Activated T-cell treated with anti-CD3 and anti-CD28 coated beads for 48 hours (primary cell): ENCODE measurements at places on chromosomes 5 and 9.

DNA sequence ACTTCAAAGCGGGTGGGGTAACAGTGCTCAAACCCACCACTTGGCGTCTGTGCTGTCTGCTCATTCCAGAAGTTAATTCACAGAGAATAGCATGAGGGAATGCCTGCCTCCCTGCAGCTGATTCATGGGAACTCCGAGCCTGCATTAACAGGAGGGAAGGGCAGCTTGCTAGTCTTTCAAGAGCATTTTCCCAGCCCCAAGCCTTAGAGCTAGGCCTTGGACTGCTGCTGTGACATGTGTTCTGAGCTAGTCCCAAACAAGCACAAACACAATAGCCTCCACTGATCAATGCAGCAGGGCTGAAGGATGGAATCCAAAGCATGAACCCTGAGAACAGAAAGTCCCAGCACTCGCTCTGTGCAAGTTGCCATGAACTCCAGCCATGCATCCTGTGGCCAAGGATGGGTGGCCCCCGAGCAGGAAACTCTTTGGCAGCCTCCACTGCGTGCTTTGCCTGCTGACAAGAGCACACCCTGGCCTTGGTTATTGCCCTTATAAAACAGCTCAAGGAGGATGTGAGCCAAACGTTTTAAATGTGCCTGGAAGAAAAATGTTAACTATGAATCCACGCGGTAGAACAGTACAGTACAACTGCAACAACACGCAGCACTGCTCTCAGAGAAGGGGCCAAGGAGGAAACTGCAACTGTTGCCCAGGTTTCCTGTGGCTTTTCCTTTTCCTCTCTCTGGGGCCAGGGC, 653.1 kb upstream of the KLF4 start:
- DNase-seq = no peak

- no peak for DNase-seq
Measured at GRCh38 chr9:91557327-91557726, 133.7 kb upstream of the NFIL3 start.

GRCh38 chr5:53568401-53568800, 8.0 kb downstream of the NDUFS4 start:
- no peak for DNase-seq

GRCh38 chr5:174101195-174101730, 55.8 kb downstream of the NSG2 start:
- DNase-seq = no peak

GRCh38 chr9:37919956-37920335, 16.0 kb upstream of the SLC25A51 start:
- DNase-seq = no peak

DNA sequence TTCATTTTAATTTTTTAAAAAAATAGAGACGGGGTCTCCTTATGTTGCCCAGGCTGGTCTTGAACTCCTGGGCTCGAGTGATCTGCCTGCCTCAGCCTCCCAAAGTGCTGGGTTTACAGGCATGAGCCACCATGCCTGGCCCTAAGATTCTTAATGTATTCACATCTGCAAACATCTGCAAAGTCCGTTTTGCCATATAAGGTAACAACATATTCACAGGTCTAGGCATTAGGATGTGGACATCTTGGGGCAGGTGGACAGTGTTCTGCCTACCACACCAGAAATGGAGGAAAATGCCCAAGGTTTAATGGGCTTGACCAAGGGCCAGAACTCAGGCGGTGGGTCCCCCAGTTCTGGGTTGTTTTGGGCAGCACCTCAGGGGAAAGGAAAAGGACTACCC, 41.6 kb upstream of the VDAC1 start:
- DNase-seq = no peak
